ENCODE measurements at places on chromosomes 2 and 18.

GRCh38 chr2:126784045-126784444 lies 114.6 kb upstream of the TEX51 start:
- no peak for DNase-seq

DNA sequence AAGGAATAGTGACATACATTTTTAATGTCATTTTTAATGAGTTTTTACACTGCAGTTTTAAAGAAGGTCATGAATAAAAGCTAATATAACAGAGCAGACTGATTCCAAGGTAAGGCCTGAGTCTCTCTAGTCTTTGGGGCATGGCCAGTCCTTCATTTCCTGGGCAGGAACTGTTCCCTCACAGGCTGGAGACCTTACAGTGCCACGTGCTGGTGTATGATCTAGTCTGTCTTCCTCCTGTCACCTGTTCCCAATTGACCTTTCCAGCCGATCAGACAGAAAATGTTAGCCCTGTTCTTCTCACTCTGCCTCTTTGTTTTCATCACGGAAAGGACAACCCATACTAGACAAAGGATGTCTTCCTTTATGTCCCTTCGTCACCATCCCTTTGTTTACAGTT lies 33.6 kb downstream of the ZCCHC2 start:
- DNase-seq = no peak

DNA sequence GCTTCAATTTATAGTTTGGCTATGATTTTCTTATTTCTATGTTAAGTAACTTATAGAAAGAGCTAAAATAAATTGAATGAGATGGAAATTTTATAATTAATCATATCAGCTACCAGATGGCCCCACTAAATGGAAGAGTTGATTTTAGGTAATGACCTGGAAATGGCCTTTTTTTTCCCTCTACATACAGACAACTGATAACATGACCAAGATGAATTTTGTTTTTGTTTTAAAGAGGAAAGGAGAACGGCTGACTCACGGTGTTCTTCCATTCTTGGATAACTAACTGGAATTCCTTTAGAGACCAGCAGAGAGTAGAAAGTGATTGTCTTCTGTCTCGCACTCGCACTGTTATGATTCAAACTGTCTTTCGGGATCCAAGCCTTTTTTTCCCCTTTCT lies 91.0 kb downstream of the TMEM185B start:
- DNase-seq = no peak

DNA sequence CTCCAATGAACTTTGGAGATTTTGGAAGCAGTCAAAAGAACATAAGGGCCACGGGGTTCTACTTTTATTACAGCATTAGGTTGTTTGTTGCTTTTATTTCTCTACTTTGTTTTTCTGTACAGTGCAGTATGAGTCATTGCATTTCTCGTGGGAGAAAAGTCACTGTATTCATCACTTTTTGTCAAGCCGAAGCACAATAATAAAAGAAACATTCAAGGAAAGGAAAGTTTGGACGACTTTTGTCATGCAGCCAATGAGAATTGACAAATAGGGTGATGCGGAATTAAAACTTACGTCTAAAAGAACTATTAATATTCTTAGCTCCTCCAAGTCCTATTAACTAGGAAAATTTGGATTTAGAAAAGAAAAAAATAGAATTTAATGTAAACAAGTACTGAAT lies 209.9 kb downstream of the TMEM182 start:
- no peak for DNase-seq

DNA sequence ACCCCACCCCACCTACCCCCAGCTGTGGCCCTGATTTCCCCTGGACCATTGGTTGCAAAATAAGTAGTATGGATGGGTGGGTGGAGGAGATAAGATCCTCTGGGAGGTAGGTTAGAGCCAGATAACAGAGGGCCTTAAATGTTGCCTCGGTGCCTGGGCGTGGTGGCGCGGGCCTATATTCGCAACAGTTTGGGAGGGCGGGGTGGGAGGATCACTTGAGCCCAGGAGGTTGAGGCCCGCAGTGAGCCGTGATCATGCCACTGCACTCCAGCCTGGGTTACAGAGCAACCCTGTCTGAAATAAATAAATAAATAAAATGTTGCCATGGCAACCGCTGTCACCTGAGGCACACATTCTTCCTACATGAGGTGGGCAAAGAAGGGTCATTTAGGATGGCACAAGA lies 103.3 kb upstream of the GATA6 start:
- no peak for DNase-seq

GRCh38 chr2:68936427-68936826 lies 16.3 kb downstream of the GKN2 start:
- DNase-seq = no peak

DNA sequence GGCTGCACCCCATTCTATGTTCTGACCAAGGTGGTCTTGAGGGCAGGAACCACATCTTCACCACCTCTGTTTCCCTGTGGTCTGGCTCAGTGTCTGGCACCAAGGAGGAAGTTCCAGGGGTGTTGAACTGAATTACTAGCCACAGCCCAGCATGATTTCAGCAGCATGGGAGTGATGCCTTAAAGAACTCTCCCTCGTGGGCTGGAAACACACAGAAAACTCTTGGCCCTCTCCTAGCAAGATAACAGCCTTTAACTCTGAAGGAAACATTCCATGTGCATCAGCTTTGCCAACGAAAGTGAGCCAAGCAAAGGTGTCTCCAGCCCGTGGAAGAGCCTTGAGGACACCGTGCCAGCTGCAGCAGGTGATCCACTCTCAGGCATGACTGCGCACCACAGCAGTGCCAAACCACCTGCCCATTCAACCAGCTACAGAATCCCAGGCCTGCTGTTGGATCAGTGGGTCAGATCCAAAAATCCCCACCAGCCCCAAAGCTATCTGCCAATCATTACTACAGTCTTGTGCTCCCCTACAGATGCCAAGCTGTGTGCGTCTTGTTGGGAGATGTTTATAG lies 124.8 kb downstream of the TTC32 start:
- no peak for DNase-seq

GRCh38 chr2:65724752-65725151 lies 292.4 kb upstream of the SPRED2 start:
- DNase-seq = no peak

GRCh38 chr2:20635113-20635510 lies 15.8 kb downstream of the HS1BP3 start:
- no peak for DNase-seq

DNA sequence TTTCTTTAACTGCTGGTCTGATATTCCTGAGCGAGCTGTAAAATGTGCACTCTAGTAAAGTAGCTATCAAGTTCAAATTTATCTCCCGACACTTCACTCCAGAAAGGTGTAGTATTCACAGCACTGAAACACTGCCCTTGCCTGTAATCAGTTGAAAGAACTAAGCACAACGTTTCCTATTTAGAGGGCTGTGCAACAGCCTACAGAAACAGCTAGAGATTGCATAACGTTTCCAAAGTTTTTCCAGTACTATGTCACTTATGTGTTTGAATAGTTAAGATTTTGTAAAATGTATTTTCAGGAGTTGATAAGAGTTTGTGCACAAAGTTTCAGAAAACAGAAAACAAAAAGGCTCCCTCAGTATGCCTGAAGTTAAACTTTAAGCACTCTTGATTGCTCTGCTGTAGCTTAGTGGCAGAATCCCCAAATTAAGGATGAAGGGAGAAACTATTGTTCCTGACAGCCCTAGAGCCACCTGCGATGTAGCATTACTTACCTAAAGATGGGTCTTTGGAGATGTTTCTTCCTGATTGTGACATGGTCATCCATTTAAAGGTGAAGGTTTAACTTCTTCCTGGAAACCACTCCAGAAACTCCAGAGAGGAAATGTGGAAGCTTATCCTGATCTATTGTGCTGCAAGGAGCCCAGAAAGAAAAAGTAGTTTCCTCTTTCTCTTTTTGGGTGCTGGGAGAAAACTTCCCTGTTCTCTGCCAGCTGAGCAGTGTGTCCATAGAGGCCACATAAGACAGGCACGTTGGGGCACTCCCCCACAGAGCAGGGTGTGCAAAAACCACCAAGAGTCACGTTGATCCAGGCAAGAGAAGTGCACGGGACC lies 536 bp downstream of the PDE1A start:
- no peak for DNase-seq

DNA sequence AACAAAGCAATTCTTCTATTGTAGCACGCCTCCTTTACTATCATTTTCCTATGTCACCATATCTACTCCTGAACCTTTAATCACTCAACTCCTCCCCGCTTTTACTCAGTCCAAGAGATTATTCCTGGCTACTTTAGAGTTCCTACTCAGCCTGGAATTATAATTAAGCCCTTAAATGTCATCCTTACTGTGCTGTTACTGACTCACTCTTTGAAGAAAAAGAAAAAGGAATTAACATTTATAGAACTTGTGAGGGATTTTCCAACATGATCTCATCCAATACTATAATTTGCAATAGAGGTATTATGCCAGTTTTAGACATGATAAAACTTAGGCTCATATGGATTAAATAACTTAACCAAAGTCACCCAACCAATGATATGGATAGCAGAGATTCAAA lies 61.7 kb downstream of the CCDC88A start:
- no peak for DNase-seq

GRCh38 chr2:241560162-241560882 lies 1.8 kb downstream of the BOK start:
- DNase-seq = no peak

- no peak for DNase-seq
Measured at GRCh38 chr2:172229125-172229524, 126.4 kb upstream of the DLX2 start.

DNA sequence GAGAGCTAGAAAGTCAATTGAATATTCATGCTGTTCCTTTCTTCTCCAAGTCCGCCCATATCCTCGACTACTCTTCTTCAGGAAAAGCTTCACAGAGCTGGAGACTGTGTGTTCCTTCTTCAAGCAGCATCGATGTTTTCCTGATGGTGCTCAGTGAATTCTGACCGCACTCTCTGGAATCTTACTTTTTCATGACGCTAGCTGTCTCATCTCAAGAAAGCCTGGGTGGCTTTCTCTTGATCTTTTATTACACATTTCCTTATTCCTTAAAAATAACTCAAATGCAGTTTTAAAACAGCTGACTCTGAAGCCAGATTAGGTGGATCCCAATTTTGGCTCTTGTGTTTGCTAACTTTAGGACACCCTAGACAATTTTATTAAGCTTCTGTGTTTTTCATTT lies 1245.1 kb upstream of the LRRTM1 start:
- no peak for DNase-seq

DNA sequence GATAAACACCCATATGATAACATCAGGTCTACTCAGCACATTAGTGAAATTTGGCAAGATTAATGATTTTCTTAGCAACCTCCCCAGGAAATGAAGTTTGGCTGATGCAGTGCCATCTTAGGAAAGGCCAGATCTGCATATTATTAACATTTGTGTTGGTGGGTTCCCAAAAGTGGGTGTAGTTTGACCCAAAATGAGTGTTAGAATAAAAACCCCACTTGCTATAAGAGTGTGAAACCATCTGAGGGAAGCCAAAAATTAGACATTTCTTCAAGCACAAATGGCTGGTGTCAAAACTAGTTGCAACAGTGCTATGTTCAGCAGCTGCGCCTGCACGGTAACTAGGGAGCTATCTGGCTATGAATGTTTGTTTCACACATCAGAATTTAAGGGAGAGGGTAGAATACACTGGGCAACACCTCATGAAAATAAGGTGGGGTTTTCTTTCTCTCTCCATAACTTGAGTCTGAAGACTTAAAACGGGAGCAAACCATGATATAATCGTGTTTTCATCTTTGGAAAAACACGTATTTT lies 15.9 kb upstream of the CSRNP3 start:
- no peak for DNase-seq

DNA sequence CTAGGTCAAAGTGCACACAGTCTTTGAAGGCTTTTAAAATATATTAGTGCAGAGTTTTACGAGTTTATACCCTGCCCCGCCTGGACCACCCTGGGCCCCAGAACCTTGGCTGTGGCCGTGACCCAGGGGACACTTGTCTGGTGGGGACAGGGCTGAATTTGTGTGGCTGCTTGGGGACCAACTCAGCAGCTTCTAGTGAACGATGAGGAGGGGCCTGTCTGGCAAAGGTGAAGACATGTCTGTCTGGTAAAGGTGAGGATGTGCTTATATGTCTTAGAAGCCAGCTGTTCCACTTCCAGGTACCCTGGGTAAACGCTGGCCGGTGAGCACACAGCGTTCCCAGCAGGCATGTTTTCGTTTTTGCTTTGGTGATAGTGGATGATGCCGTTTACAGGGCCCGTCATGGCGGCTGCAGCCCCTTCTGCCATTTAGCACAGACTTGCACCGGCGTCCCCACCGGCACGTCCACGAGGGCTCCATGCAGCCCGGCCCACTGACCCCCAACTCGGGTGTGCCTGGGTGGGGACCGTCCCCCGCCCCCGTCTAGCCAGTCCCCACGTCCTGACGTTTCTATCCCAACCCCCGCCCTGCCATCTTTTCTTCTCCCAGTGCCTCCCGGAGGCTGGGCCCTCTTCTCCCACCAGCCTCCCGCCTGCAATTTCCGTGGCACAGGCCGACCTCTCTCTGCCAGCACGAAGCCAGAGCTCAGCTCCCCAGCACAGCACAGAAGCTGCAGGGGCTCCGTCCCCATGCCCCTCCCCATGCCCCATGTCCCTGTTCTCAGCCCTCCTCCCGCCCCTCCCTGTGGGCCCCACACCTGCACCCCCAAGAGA lies 67.8 kb downstream of the SLC66A2 start:
- peak; percentile 7 for DNase-seq

GRCh38 chr18:77086656-77087392 lies 45.8 kb downstream of the MBP start:
- DNase-seq = no peak

DNA sequence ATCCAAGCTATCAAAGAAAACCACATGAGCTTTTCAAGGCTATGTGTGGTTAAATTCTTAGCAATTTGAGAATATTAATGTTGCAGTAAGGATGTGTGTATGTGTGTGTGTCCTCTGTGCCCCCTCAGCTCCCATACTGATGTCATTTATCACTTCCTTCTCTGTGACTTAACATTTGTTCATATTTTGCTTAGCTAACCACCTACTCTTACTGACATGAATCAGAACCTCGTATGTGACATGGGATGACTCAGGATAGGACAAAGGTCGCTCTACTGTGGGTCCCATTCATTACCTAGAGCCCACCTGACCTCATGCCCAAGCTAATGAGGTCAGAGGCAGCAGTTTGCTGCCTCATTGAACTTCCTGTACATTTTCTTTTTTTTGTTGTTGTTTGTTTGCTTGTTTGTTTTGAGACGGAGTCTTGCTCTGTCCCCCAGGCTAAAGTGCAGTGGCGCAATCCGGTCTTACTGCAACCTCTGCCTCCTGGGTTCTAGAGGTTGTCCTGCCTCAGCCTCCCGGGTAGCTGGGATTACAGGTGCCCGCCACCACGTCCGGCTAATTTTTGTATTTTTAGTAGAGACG lies 36.3 kb downstream of the MOGAT1 start:
- peak; percentile 20 for DNase-seq

GRCh38 chr2:173171321-173171720 lies 95.7 kb downstream of the MAP3K20 start:
- DNase-seq = no peak

DNA sequence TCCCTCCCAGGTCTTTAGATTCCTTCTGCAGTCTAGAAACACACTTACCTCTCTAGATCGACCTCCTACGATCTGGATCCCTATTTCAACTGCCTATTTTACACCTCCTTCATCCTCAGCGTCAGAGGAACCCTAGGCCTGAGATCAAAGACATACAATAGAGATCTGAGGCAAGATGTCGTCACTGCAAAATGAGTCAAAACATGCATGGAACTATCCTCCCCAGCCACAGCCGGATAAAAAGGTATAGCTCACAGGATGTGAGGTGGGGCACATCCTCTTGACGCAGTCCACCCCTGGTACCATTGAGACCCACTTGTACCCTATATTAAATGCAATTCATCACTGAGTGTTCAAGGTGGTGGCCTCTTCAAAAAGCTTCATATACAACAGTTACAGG lies 63.7 kb upstream of the DNAJC10 start:
- DNase-seq = no peak

Data from stimulated activated naive CD8-positive, alpha-beta T cell treated with anti-CD3 and anti-CD28 coated beads, Interleukin-15, amount 100 ng/mL, for 72 hours (primary cell).